Bronchus fibroblast of lung (primary cell): ENCODE measurements at places on chromosomes 5 and 9. TPM values are rescaled to one million over a fixed set of nuclear protein-coding genes. Genes with fewer than 3 reads are reported as not detected.

OR1J2 gene
- total RNA-seq, result not detected in 2 replicates

C9 gene
- total RNA-seq, result not detected in 2 replicates

INSL4 gene
- not detected in 2 replicates for total RNA-seq

PAEP gene
- total RNA-seq, result not detected in 2 replicates

RECK gene
- total RNA-seq, result 7.4 and 11.3 TPM in 2 replicates

PCDHAC2 gene
- not detected in 2 replicates for total RNA-seq

RNF183 gene
- total RNA-seq, result not detected in 2 replicates

SMIM32 gene
- not detected in 2 replicates for total RNA-seq

LCNL1 gene
- total RNA-seq, result under 0.01 TPM in 1 of 2 replicates, not detected in the other

ISL1 gene
- total RNA-seq, result not detected in 2 replicates

DPYSL3 gene
- 62.2 and 62.7 TPM in 2 replicates for total RNA-seq

CBY3 gene
- total RNA-seq, result not detected in 2 replicates

SLC6A3 gene
- total RNA-seq, result not detected in 2 replicates

PCDHB7 gene
- 0.15 and 0.17 TPM in 2 replicates for total RNA-seq

C9orf78 gene
- total RNA-seq, result 38.5 and 44.6 TPM in 2 replicates

CTNND2 gene
- total RNA-seq, result not detected in 2 replicates
